ENCODE measurements at places on chromosomes 16 and 17.

GRCh38 chr16:15980329-15980728 is 30.9 kb downstream of the ABCC1 start:
- DNase-seq, result no peak

GRCh38 chr17:72978593-72979218 is 113.8 kb downstream of the SLC39A11 start:
- DNase-seq, result no peak

DNA sequence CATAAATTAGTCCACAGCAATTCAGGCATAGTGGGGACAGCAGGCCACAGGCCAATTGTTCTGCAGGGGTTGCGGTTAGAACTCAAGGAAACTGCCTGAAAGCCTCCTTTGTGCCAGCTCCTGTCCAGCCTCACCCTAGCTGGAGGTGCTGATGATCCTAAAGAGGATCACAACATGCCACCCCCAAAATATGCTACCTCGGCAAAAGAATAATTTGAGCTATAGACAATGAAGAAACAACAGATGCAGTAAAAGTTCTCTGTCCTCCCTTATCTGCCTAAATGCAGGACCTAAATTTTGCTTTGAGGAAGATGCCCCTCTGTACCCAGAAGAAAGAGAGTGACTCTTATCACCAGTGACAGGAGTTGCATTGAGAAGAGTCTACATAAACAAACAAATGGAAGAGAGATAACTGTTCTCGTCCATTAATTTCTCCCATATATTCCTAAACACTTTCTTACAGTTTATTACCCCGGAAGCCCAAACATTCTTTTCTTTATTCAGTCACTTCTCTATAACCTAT is 14.7 kb downstream of the ALOX15 start:
- no peak for DNase-seq

GRCh38 chr17:39573447-39574298 is 34.0 kb downstream of the NEUROD2 start:
- peak; percentile 84 for DNase-seq

- DNase-seq, result no peak
Measured at GRCh38 chr17:81013642-81014041, 21.3 kb upstream of the BAIAP2 start.

- no peak for DNase-seq
Measured at GRCh38 chr16:19769239-19769638, 51.2 kb downstream of the IQCK start.

DNA sequence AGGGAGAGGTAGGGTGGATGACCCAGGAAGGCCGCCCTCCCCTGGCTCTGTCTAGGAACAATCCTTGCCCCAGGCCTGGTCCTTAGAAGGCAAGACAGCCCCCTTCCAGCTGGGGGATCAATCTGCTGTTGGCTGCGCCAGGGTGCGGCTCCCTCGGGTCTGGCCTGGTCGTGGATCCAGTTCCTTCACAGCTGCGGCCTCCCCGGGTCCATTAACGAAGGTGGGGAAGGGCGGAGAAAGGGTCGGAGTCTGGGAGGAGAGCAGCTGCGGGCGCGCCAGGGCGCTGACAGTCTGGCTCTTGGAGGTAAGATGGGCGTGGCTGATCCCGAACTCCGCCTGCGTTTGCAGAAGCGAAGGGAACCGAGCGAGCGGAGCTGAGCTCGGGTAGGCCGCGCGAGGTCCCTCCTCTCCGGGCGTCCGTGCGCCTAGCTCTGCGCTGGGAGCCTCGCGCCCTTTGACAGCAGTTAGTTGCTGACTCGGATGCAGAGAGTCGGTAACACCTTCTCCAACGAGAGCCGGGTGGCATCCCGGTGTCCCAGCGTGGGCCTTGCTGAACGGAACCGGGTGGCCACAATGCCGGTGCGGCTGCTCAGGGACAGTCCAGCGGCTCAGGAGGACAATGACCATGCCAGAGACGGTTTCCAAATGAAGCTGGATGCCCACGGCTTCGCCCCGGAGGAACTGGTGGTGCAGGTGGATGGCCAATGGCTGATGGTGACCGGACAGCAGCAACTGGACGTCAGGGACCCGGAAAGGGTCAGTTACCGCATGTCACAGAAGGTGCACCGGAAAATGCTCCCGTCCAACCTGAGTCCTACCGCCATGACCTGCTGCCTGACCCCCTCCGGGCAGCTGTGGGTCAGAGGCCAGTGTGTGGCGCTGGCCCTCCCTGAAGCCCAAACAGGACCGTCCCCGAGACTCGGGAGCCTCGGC is at the start of gene HSPB9:
HSPB9 (plus strand) TSS at position 434 of the 933 bp plus-strand sequence; CDS start at position 481, 47 bp downstream.
- peak; percentile 54 for DNase-seq

- no peak for DNase-seq
Measured at GRCh38 chr17:80122926-80123505, 21.6 kb downstream of the GAA start.

DNA sequence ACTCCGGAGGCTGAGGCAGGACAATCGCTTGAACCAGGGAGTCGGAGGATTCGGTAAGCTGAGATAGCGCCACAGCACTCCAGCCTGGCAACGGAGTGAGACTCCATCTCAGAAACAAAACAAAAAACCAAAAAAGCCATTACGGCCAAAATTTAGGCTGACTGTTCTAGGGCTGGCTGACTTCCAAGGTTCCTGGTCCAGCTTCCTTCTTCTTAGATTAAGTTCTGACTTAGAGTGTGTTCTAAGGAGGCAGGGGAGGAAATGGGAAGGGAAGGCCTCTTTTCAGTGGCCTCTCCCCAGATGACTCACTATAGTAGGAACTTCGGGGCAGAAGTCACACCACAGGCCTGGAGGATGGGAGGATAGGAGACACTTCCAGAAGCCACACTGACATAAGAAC is 27.7 kb upstream of the CLEC18B start:
- no peak for DNase-seq

DNA sequence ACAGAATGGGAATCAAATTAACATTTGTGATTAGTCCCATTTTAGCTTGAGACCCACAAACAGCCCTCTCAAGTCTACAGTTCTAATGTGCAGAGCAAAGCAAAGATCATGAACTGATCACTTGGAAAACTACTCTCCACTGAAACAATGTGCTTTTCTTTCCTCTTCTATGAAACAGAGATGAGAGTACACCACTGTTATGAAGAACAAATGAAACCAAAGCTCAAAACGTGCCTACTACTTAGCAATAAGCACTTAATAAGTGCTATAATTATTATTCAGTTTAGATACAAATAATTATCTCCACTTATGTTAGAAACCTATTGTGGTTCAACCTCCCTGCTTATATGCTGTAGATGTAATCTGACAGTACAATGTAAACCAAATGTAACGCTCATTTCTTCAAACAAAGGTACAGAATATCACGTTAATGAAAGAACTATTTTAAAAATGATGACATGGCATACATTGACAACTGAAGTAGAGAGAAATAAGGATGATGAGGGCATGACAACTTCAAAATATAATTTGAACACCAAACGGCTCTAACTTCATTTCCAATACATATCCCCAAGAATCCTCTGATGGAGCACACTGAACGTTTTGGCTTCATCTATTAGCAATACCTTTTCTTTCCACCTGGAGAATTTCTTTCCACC is 2.0 kb downstream of the VPS35 start:
- DNase-seq, result no peak

- no peak for DNase-seq
Measured at GRCh38 chr17:56298846-56299245, 145.6 kb downstream of the ANKFN1 start.

DNA sequence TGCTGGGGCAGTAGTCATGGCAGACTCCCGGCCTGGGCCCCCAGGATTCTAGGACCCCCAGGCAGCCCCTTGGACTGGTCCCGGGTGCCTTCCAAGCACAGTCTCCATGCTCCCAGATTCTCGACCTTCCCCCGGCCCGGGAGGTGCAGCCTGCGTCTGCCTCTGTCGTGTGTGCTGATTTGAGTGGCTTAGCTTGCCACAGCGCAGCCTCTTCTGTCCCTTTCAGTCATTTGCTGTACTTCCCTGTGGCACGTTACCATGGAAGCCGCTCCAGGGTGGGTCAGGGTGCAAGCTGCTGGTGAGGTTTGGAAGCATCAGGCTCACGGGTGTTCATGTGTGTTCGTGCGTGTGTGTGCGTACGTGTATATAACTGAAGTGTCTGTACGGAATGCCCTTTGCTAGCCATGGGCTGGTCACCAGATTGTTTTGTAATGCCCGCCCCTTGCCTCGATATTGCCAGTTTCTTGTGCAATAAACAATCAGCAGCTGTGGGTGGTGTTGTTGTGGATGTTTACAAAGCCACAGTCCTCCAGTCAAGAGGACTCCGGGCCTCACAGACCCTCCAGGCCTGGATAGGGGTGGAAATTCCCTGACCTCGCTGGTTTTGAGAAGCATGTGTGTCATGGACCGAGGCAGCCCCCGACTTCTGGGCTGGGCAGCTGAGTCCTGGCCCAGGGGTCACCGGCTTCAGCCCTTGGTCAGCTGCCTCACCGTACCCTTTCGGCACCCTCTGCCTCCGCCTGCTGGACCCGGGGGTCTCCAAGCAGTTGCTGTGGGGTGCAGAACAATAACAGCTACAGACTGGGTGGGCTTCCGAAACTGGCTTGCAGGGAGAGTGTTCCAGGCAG is 9.7 kb upstream of the CLEC18A start:
- DNase-seq, result no peak

- no peak for DNase-seq
Measured at GRCh38 chr17:22492331-22492730, 800.0 kb downstream of the KCNJ18 start.

- no peak for DNase-seq
Measured at GRCh38 chr17:67359960-67360791, 6.2 kb downstream of the PSMD12 start.

- DNase-seq, result peak; percentile 98
Measured at GRCh38 chr16:85659805-85660511, 28.8 kb downstream of the GINS2 start.

DNA sequence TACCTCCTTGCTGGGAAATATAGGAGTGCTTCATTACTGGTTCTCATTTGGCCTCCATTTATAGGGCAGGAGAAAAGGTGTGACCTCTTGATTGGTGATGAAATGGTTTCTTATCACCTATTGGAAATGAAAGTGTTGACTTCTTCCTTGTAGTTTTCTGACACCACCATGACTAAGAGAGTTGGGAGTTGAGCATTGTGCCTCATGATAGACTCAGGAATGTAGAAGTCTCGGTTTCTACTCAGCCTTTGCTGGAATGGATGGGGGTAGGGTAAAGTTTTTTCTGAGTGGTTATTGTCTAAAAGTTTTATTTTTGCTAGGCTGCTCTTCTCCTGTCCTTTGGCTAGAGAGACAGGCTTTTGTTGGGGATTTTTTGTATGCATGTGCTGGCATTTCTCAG is 117.4 kb downstream of the PHKB start:
- no peak for DNase-seq

DNA sequence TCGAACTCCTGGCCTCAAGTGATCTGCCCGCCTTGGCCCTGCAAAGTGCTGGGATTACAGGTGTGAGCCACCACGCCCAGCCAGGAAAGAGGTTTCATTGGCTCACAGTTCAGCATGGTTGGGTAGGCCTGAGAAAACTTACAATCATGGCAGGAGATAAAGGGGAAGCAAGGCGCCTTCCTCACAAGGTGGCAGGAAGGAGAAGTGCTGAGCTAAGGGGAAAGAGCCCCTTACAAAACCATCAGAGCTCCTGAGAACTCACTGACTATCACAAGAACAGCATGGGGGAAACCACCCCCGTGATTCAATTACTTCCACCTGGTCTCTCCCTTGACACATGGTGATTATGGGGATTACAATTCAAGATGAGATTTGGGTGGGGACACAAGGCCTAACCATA is 411.7 kb upstream of the ZFHX3 start:
- DNase-seq, result no peak

DNA sequence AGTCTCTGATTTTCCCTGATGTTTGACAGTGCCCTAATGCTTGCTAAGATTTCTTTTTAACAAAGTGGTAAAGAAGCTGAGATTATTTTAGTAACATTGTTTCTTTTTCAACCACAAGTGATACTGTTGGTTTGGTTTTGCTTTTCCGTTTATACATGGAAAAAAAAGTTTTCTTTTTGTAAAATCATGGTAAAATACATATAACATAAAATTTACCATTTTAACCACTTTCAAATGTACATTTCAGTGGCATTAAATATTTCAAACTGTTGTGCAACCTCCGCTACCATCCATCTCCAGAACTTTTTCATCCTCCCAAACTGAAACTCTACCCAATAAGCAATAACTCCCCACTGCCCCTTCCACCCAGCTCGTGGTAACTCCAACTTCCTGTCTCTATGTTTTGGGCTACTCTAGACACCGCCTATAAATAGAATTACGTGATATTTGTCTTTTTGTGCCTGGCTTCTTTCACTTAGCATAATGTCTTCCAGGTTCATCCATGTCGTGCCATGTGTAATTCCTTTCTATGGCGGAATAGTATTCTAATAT is 4.6 kb downstream of the CIITA start:
- no peak for DNase-seq

DNA sequence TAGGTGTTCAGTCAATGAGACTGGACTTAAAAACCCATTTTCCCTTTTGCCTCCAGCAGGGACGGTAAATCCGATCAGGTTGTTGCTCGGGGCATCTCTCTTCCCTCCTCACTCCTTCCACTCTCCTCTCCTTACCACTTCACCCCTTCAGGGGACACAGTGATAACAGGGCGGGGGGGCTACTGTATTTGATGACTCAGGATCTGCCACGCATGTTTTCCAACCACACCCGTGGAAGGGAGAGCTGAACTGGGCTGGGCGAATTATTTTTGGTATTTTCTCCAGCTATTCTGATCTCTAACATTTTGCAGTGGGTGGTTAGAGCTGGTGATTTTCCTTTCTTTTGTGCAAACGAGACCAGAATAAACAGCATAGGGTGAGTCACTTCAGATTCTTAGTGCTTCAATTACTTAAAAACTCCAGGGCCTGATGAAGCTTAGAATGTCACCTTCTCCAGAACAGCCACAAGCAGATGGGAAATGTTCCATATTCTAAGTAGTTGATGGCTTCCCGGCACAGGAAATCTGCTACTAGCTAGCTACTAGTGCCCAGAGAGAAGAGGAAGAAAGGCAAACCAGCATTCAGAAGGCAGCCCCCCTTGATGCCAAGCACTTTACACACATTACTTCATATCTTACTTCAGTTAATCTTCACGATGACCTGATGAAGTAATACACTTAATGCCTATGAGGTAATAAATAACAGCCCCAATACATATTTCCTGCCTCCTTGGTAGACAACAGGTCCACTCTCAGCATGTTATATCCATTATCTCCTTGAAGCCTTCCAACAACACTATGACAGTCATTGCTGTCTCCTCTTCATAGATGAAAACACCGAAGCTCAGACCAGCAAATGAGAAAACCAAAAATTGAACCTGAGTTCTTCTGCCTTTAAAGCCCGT is 74.1 kb downstream of the ASIC2 start:
- no peak for DNase-seq

DNA sequence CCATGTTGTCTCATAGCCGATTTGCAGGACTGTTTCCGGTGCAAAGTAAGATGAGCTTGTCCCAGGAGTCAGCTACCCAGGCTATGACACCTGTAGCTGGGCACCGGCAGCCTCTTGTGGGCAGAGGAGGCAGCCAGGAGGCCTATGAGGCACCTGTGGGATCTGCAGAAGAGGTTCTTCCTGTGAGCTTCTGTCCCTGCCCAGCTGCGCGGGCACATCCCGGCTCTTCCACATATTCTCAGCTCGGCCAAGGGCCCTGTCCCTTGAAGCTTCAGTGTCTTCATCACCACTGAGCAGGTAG is 21.3 kb upstream of the CAPN15 start:
- DNase-seq, result no peak
